ENCODE measurements at places on chromosomes 5 and 9. TPM values are rescaled to one million over a fixed set of nuclear protein-coding genes. Genes with fewer than 3 reads are reported as not detected.

IL17B gene
- total RNA-seq: not detected

HSPB3 gene
- total RNA-seq: not detected

DNA sequence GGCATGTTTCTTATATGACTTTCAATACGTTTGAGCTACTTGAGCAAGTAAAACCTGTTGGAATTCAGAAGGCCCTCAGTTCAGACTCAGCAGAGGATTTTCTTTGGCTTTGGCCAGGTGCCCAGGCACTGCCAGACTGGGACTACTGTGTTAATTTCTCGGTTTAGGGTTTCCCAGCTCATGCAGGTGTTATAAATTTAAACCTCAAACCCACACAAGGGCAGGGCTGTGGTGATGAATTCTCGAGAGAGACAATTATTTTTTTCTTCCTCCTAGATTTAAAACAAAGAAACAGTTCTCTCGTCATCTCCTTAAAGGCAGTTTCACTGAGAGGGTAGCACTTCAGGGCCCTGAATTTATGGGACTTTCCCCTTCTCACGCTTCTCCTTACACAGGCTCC lies 406.0 kb upstream of the PIK3R1 start:
- no peak overlapping the region for H3K27ac ChIP-seq
- no peaks in the 10 kb centered on the region for H3K36me3 ChIP-seq
- no peaks in the 10 kb centered on the region for H3K4me1 ChIP-seq
- H3K4me3 ChIP-seq: no peak overlapping the region

DNA sequence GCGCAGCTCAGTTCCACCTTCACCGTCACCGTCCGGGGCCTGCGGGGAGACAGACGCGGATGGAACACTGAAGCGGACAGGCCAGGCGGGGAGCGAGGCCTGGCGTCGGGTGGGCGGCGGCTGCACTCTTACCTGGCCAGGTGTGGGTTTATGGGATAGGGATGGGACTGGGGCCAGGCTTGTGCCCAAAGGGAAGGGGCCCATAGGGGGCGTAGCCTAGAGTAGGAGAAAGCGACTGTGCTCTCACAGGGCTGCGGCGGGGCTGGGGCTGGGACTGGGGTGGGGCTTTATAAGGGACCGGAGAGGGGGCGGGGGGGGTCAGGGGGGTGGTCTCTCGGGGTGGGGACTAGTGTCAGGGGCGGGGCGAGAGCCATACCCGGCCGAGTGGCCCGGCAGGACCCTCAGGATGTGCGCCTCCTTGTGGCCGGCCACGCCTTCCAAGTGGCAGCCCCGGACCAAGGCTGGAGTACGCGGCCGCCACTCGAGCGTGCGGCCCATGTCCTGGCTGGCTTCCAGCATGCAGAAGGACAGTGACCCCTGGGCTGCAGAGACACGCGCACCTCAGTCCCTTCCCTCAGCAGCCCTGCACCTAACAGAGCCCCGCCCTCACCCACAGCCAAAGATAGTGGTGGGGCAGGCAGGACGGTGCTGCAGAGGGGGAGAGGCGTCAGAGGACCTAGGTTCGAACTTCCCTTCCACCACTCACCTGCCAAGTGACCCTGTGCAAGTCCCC lies 22.8 kb downstream of the FPGS start:
- peaks cover 7% of the 10 kb centered on the region for H3K36me3 ChIP-seq
- no peak overlapping the region for H3K4me3 ChIP-seq
- H3K27me3 ChIP-seq: no peaks in the 10 kb centered on the region
- no peaks in the 10 kb centered on the region for H3K4me1 ChIP-seq

DNA sequence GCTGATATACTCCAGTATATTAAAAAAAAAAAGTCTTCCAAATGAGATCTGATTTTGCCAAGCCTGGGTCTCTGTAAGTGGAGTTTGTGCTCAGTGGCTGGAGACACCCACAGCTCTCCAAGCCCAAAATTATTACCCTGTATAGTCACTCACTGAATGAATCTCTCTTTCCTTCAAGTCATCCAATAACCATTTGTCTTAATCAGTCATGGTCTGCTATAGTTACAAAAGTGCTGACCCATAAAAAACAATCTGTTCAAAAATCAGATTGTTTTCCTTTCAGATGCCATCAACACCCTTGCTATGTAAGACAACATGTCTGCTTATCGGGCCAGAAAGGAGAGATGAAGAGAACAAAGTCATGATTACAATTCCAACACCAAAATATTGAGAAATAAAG lies 159.4 kb upstream of the FST start:
- H3K4me3 ChIP-seq: no peak overlapping the region
- no peaks in the 10 kb centered on the region for H3K36me3 ChIP-seq
- H3K27me3 ChIP-seq: no peaks in the 10 kb centered on the region
- H3K27ac ChIP-seq: no peak overlapping the region
- no peak for DNase-seq

GRCh38 chr5:173582216-173583111 lies 34.0 kb downstream of the BOD1 start:
- no peaks in the 10 kb centered on the region for H3K4me1 ChIP-seq
- H3K4me3 ChIP-seq: no peak overlapping the region

IL13 gene
- total RNA-seq: 231 TPM

DNA sequence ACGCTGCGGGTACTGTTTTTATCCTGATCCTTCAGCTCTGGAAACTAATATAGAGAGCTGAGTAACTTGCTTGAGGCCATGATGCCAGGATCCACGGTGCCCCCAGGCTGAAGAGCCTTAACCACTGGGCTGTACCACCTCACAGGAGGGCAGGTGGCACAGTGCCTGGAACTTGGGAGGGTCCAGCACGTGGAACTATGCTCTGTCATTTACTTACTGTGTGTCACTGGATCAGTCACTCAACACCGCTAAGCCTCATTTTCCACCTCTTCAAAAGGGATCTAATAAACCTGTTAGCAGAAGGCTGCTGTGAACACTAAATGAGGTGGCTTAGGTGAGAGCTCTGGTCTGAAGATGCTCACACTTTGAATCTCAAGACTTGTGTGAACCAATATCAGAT lies 29.6 kb downstream of the KCNIP1 start:
- no peaks in the 10 kb centered on the region for H3K4me1 ChIP-seq
- H3K27ac ChIP-seq: no peak overlapping the region

ARPC5L gene
- total RNA-seq: 103 TPM

GRCh38 chr5:27592231-27592630 lies 553.8 kb upstream of the CDH9 start:
- no peak overlapping the region for H3K4me3 ChIP-seq
- no peaks in the 10 kb centered on the region for H3K27me3 ChIP-seq
- H3K4me1 ChIP-seq: no peaks in the 10 kb centered on the region
- no peak for DNase-seq
- no peaks in the 10 kb centered on the region for H3K36me3 ChIP-seq

SREK1IP1 gene
- total RNA-seq: 31.1 TPM

DNA sequence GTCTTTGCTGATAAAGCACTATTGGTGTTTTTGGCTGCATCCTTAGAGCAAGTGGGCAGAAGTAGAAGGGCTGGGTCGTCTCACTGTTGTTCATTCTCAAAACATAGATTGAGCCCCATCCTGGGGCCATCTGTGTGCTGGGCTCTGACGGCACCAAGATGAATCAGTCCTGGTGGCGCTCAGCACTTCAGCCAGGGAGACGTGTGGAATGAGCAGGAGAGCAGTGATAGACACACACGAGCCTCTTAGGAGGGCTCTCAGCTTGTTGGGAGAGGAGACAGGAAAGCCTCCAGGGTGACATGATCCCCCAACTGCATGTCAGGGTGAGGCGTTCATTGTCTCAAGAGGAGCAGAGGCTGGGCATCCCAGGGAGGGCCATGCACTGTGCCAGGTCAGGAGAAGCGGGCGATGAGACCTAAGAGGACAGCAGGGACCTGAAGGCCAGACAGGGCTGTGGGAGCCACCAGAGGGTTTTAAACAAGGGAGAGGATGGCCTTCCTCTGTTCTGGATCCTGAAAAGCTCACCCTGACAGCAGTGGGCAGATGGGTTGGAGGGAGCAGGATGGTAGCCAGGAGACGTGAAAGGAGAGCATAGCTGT lies 115.8 kb downstream of the DAB2IP start:
- no peak overlapping the region for H3K27ac ChIP-seq
- H3K4me3 ChIP-seq: no peak overlapping the region
- no peak for DNase-seq
- no peaks in the 10 kb centered on the region for H3K4me1 ChIP-seq

DNA sequence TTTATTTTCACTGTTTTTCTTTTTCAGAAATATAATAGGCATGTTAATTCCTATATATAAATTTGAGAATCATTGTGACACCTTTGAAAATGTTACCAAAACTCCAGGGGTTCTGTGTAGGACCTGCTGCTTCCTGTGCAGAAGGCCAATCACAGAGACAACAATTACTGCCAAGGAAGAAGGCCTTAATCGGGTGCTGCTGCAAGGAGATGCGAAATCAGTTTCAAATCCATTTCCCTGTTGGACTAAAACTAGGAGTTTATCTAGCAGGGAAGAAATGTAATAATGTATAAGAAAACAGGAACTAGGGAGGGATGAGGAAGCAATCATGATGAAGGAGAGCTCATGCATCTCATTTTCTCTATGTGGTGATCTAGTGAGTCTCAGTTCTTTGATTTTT lies 209.7 kb upstream of the NUDT12 start:
- no peak overlapping the region for H3K27ac ChIP-seq
- no peaks in the 10 kb centered on the region for H3K36me3 ChIP-seq
- no peaks in the 10 kb centered on the region for H3K27me3 ChIP-seq

- no peak for DNase-seq
- H3K27me3 ChIP-seq: peaks cover 3% of the 10 kb centered on the region
These were observed 40.1 kb downstream of the SLC6A3 start for GRCh38 chr5:1405121-1405520.

DNA sequence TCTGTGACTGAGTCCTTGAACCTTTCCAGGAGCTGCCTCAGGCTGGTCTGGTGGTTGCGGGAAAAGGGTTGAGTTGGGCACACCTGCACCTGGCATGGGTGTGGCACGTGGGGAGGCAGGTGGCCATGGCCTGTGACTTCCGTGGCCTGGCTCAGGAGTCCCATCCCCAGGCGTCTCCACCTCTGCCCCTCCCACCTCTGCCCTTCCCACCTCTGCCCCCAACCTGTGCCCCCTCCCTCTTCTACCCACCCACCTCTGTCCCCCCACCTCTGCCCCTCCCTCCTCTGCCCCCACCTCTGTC lies 1.9 kb upstream of the QRFP start:
- no peaks in the 10 kb centered on the region for H3K36me3 ChIP-seq
- no peaks in the 10 kb centered on the region for H3K4me1 ChIP-seq
- DNase-seq: no peak
- H3K4me3 ChIP-seq: no peak overlapping the region
- H3K27me3 ChIP-seq: no peaks in the 10 kb centered on the region

RAI14 gene
- total RNA-seq: 2.6 TPM

DNA sequence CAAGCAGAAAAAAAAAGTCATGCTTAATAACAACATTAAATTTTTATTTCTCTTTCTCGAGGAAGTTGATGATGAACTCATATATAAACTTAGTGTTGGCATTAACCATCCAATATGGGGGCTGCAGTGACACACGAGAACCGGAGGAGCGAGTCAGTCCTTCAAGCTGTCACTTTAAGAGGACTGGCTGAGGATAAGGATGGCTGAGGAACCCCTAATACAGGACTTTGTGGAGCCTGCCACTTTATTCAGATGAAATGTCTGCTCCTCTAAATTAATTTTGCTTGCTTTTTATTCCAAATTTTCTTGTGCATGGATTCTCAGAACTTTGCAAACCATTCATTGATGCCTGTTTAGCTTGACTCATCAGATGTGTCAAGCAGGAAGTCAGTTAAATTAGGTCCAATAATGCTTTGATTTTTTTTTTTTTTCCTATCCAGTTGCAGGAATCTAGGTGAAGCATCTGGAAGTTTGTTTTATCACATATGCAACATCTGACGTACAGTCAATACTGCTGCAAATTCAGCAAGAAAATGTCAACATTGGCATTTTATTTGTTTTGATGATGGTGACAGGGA lies 144.2 kb upstream of the COL5A1 start:
- H3K27ac ChIP-seq: no peak overlapping the region
- peaks cover 6% of the 10 kb centered on the region for H3K27me3 ChIP-seq
- no peaks in the 10 kb centered on the region for H3K36me3 ChIP-seq
- H3K4me3 ChIP-seq: no peak overlapping the region
- H3K4me1 ChIP-seq: no peaks in the 10 kb centered on the region

- no peak overlapping the region for H3K4me3 ChIP-seq
- no peak for DNase-seq
- no peaks in the 10 kb centered on the region for H3K4me1 ChIP-seq
These were observed 979.1 kb upstream of the CTNND2 start for GRCh38 chr5:12883395-12883794.

SLC4A9 gene
- not detected for total RNA-seq

DNA sequence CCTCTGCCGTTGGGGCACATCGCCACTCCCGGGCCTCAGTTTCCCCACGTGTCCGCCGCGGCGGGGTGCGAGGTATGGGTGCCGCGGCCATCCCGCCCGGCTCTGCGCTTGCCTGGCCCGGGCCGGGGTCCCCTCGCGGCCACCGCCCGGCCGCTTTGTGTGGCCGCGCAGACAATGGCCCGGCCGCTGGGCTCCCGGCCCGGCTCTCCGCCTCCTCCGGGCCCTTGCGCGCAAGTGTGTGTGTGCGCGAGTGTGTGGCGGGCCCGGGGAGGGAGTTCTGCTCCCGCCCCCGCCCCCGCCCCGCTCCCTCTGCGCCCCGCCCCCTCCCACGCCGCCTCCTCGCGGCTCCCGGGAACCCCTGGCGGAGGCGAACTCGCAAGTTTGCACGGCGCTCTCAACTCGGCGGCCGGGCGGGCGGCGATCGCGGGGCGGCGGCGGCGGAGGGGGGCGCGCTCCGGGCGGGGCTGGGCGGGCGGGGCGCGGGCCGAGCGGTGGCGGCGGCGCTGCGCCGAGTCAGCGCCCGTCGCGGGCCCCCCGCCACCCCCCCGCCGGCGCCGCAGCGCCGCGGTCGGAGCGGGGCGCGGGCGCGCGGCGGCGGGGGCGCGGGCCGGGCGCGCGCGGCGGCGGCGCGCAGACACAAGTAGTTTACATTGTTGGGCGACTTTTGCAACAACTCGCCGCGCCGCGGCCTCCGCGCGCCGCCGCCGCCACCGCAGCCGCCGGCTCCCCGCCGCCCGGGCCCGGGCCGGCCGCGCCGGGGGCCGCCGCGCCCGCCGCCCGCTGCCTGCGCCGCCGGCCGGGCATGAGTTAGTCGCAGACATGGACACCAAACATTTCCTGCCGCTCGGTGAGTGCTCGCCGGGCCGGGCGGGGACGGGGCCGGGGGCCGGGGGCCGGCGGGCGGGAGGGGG lies at the start of gene RXRA:
Gene RXRA, plus strand, starts transcription at position 643 of the 911 bp plus-strand sequence. Its CDS starts 177 bp downstream, at position 820.
- no peaks in the 10 kb centered on the region for H3K36me3 ChIP-seq
- peaks cover 34% of the 10 kb centered on the region for H3K27me3 ChIP-seq
- peak within 1 kb of the TSS; percentile 73 for H3K4me3 ChIP-seq
- H3K27ac ChIP-seq: no peak within 1 kb of the TSS
- DNase-seq: peak; percentile 80

DNA sequence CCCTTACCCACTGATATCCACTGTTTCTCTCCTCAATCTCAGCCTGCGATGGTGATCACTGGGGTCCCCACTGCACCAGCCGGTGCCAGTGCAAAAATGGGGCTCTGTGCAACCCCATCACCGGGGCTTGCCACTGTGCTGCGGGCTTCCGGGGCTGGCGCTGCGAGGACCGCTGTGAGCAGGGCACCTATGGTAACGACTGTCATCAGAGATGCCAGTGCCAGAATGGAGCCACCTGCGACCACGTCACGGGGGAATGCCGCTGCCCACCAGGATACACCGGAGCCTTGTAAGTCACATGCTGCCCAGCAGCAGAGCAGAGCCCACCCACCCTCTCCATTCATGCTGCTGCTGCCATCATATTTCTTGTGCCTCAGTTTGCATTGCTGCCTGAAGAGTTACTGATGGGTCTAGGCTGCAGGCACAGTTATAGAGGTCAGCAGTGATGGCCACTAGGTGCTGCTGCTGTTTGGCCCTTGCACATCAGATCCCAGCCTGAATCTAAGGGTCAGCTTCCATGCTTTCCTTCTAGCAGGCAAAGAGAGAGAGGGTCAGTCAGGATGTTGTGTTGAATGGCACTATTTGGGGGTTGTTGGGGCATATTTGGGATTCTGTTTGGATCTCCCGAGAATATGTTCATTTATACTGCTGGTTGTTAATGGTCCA lies 106.0 kb downstream of the MEGF10 start:
- no peak overlapping the region for H3K4me3 ChIP-seq
- no peak for DNase-seq
- no peak overlapping the region for H3K27ac ChIP-seq
- no peaks in the 10 kb centered on the region for H3K4me1 ChIP-seq
- peaks cover 13% of the 10 kb centered on the region for H3K27me3 ChIP-seq

All from activated CD4-positive, alpha-beta T cell treated with anti-CD3 and anti-CD28 coated beads, Interleukin-2, amount 10 ng/mL, durations not matched to agents 24 days and 14 days (primary cell).